ENCODE measurements at places on chromosomes 12 and 14.

- DNase-seq: no peak
Measured at GRCh38 chr14:96176811-96177211, 27.8 kb upstream of the BDKRB2 start.

DNA sequence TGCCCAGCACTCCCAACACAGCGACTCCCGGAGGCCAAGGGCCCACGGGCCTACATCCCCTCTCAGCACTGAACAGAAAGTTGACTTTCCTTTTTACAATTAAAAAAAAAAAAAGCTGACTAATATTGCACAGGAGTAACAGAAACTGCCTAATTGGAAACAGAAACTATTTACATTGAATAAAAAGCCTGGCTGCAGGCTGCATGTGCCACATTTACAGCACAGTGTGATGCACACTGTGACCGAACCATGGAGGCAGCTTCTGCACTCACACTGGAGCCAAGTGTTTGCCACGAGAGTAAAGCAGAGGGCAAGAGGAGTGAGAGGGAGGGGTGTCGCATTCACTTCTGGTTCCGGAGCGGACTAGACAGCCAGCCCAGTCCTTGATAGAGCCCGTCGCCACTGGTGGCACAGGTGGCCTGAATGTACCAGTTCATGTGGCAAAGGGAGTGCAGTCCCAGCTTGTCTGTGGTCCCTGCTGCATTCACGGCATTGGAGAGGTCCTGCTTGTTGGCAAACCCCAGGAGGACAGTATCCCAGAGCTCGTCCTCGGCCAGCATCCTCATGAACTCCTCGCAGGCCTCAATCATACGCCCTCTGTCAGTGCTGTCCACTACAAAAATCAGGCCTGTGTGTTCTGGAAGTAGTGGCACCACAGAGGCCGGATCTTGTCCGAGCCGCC lies 59.2 kb downstream of the SPPL3 start:
- no peak for DNase-seq

DNA sequence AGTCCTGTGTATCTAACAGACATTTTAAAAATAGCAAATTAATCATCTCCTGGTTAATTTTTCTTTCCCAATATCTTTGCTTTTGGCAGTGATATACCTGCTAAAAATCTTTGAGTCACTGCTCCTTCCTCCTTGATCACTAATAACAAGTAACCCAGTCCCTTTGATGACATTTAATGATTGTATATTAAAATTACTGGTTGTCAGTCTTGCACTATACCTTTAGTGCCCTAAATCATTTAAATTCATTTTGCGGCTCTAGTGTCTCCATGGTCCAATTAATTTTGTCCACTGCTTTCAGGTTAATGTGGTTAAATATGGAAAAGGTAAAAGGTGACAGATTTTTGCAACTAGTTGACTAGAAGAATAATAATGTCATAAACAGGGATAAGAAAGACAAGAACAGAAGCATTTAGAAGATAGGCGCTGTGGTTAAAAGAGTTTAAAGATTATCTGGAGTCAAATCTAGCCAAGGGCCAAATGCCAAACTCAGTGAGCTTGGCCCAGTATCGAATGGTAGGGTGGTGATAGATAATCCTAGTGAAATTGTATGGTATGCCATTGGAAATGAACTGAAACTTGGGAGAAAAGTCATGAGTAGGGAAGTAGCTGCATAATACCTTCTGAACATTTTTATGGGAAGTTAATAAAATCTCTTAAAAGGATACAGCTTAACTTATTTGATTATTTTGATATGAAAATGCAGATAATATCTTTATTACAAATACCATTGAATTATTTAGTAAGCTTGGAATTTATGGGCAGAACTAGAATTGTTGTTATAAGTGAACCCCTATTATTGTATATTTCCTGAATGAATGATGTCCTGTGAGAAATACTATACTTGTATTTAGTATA lies 115.0 kb downstream of the PCNX1 start:
- no peak for DNase-seq

GRCh38 chr12:54215989-54216796 lies 27.4 kb upstream of the SMUG1 start:
- DNase-seq: no peak

GRCh38 chr12:1691123-1692007 lies 495 bp downstream of the ADIPOR2 start:
- DNase-seq: no peak

GRCh38 chr12:69469854-69470188 lies 367 bp upstream of the FRS2 start:
- no peak for DNase-seq

DNA sequence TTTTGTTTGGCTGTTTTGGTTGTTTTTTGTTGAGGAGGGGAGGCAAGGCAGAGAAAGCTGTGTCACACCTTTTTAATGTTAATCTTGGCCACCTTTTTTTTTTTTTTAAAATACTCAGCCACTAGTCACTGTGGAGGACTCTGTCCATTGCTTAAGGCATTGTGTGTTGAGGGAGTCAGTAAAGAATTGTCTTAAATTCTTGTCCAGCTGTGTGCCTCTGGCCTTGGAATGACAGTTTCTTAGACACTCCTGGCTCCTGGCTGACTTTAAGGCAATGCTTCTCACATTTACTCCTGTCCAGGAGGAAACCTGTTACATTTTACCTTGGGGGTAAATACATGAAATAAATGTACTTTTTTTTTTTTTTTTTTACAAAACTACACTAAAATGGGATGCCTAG lies 18.1 kb upstream of the SMCO2 start:
- no peak for DNase-seq

DNA sequence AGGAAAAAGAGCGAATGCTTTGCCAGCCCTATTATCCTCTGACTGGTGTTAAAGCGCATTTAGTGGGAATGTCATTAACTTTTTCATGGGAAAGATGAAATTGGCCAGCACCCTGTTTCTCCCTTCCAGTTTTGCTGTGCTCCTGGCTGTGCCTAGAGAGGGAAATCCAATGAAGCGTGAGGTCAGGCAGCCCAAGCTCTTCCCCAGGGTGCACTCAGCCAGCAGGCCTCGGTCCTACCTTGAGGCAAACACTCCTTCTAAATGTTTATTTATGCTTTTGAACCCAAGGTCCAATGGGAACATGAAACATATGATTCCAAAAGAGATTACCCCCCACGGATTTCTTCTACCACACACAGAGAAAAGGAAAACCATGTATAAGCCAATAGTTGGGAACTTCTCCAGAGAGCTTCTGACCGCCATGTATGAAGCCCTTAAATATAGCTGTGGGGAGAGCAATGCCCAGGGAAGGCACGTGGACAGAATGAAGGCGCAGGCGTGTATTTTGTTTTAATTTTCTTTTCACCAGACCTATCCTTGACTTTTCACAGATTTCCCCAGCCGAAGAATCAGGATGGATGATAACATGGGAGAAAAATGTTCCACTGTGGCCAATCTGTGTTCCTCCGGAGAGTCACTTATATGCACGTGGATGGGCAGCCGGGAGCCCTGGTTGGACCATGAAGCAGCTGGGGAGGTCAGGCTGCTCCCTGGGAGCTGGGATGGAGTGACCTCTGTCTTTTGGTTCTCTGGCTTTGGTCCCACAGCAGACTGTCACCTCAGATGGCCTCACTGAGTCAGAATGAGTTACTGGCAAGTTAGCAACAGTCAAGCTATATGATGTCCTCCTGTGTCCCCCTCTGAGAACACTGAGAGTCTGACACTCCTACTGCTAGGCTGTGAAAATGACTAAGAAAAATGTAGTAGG lies 37.3 kb downstream of the GPR135 start:
- no peak for DNase-seq

GRCh38 chr12:53695152-53696145 lies 19.6 kb upstream of the ATP5MC2 start:
- DNase-seq: no peak

DNA sequence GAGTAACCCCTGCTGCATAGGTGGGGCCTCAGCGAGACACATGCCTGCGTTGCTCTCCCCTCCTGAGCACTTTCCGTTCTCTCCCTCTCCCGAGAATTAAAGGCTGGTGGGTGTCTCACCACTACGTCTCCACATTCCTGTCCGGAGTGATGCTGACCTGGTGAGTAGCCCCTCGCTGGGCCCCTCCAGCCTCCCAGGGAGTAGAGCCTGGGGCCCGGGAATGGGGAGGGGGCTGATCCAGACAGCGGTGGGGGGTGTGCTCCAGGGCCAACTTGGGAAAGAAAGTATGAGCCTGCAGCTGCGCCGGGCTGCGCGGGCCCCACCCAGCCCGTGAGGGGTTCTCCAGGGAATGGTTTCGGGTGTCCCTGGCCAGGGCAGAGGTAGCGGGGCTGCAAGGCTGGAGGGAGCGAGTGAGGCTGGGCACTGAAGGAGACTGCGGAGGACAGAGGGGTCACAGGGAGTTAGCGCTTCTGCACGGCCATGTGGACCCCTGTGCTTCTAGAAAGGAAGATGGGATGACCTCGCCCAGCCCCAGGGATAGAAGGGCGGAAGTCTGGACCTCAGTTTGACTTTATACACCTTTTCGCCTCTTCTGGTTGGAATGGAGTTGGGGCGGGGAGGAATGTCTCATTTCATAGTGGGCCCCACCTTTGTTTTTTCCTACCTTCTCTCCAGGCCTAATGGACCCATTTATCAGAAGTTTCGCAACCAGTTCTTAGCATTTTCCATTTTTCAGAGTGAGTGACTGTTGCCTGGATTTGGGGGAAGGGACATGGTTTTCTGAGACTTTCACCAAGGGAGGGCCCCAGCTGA lies 22.5 kb downstream of the RHOF start:
- no peak for DNase-seq

Data from SHP77 (cell line).